ENCODE measurements at places on chromosomes 5 and 9.

- DNase-seq: no peak
Measured at GRCh38 chr5:96962540-96962991, 26.7 kb downstream of the LNPEP start.

DNA sequence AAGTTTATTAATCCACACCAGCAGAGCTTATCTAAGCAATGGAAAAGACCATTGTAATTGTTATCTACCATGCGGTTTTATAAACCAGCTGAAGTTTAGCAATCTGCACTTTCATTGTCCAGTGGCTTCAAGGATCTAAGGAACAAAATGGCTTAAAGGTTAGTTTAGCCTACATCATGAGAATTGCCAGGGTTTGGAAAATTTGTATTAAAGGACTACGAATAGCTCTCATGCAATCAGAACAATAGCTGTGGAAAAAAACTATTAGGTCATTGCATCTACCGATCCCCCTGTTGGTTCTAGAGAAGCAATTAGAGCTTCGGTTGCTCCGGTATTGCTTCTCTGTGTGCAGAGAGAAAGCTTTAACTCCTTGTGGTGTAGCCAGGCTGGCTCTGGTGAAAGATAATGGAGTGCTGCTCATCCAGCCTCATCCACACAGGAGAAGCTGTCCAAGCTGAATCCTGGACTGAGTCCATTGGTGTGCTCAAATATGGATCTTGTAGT lies 86.3 kb upstream of the SLC12A2 start:
- DNase-seq: no peak

- no peak for DNase-seq
Measured at GRCh38 chr9:128701227-128701854, 962 bp upstream of the PKN3 start.

DNA sequence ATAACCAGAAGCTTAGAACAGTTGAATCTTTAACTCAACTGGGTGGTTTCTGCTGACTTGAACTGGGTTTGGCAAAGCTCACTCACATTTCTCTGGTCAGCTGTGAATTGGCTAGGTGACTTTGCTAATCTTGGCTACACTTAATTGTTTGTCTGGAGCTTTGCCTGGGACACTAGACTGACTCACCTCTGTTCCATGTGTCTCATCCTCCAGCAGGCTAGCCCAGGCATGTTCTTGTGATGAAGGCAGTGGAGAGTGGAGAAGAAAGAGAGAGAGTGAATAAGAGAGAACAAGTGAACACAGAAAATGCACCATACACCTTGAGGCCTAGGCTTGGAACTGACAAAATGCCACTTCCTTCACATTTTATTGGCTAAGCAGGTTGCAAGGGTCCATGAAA lies 32.6 kb downstream of the SPATA31D1 start:
- DNase-seq: no peak

- DNase-seq: no peak
Measured at GRCh38 chr5:14123974-14124482, 19.1 kb upstream of the TRIO start.

DNA sequence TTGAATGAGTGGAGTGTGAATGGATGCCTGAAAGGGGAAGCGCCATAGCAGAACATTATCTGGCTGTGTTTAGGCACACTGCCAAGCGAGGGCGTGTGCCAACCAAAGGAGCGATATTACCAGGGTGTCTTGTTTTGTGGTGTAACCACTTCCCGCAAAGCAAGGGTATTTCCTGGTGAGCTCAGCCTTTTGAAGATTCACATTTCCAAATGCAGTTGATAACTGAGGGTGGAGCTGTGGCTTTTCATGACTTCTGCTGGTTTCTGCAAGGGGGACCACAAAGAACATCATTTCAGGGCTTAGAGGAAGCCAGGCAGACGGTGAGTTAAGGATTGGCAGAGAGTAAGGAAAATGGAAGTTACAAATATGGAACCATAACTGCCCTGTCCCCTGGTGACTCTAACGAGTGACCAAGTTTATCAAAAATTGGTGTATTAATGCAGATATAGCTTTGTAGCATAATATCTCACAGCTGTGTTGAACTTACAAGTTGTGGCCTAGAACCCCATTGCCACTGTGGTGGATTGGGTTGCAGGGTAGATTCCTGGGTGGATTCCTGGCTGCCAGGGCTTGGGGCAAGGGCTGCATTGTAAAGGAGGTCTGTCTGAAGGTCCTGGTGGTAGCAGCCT lies 71.4 kb downstream of the RALGPS1 start:
- peak; percentile 62 for DNase-seq

DNA sequence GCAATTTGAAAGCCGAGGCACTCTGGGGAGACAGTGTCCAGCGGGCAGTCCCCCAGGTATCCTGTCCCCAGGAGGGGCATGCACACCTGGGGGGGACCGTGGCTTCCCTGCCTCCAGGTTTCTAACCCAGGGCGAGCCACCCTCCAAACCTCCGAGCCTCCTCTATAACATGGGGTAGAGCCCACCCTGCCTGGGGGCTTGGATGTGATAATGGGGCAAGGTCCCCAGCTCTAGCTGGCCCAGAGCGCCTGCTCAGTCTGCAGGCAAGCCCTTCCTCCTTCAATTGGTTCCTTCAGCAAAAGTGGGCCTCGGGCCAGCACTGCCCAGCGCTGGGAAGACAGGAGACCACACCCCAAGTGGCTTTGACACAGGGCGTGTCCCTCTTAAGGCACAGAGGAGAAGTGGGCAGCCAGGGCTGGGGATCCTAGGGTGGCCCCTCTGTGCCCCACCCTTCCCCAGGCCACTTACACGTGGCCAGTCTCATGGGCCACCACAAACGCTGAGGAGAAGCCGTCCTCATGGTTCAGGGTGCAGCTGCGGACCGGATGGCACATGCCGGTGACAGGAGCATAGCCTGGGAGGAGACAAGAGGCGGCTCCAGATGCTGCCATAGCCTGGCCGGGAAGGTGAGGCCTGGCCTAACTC lies 94.3 kb downstream of the ZNF354C start:
- no peak for DNase-seq

DNA sequence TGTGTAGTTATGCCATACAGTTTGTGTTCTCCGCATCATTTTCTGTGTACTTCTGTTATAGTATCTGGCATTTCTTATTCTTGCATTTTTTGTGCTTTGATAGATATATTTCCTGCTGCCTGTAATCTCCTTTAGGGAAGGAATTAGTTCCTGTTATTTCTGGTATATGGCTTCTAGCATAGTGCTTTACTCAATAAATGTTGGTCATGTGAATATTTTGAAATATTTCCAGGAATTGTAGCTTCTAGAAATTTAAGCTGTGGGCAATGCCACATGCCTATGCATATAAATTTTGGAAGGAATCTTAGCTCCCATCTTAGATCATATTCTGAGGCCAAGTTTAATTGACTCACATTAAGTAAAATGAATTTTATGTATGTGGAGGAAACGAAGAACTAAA lies 11.5 kb upstream of the PRRC1 start:
- DNase-seq: no peak

DNA sequence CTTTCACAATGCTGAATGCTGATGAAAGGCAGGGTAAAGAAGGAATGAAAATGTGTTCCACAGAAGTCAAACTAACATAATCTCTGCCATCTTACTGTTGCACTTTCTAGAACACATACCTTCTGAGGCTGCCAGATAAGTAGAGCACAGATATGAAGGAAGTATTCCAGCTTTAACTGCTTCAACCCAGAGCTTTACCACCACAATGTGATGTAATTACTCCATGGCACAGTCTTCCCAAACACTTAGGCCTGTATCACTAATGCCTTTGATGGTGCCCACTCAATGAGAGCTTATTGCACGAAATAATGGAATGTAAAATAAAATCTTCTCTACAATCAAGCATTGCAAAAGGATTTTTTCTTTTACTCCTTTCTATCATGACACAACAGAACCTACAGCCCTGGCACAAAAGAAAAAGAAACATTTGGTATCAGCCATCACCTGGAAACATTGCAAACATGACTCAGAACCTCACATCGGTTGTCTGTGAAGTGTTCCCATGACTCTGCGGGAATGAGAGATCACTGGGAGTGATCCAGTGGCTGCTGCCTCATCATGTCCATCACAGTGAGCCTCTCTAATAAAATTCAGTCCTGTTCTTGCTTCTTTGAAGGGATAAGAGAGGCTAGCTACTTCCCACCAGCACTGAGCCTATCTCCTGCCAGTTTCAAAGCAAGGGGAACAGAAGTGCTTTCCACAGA lies 385.8 kb downstream of the EFNA5 start:
- no peak for DNase-seq

DNA sequence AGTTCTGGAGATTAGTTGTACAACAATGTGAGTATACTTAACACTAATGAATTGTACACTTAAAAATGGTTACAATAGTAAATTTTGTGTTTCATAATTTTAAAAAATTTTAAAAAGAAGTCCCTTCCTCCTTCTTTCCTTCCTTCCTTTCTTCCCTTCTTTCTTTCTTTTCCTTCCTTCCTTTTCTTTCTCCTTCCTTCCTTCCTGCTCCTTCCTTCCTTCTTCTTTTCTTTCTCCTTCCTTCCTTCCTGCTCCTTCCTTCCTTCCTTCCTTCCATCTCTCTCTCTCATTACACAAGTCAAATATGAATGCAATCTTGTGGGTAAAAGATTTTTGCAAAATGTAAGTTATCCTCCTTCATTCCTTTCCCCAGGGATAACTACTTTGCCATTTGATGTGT lies 97.1 kb upstream of the TBCA start:
- no peak for DNase-seq

- no peak for DNase-seq
Measured at GRCh38 chr5:181171782-181172181, 24.4 kb downstream of the OR2V2 start.

DNA sequence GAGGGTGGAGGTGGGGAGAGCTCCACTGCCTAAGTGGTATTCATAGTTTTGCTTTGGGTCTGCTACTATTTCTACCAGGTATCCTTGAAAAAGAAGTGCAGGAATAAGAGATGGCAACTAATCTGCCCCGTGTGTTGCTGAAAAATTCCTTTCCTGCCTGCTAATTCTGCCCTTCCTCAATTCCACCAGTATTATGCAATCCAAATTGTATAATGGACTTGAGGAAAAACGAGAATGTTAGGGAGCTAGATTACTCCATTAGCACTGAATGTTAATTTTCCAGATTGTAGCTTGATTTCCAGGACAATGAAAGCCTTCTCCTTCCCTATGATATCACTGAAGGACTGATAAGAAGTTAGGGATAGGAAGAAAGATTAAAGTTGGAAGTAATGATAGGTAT lies 16.9 kb downstream of the ADAM19 start:
- no peak for DNase-seq

GRCh38 chr9:652914-653313 lies 188.6 kb upstream of the DMRT1 start:
- DNase-seq: no peak
